ENCODE measurements at places on chromosomes 12 and 14.

GRCh38 chr12:102317155-102317554 lies 119.5 kb upstream of the PMCH start:
- no peak for DNase-seq

GRCh38 chr12:40942326-40942725 lies 245.8 kb upstream of the PDZRN4 start:
- no peak for DNase-seq

DNA sequence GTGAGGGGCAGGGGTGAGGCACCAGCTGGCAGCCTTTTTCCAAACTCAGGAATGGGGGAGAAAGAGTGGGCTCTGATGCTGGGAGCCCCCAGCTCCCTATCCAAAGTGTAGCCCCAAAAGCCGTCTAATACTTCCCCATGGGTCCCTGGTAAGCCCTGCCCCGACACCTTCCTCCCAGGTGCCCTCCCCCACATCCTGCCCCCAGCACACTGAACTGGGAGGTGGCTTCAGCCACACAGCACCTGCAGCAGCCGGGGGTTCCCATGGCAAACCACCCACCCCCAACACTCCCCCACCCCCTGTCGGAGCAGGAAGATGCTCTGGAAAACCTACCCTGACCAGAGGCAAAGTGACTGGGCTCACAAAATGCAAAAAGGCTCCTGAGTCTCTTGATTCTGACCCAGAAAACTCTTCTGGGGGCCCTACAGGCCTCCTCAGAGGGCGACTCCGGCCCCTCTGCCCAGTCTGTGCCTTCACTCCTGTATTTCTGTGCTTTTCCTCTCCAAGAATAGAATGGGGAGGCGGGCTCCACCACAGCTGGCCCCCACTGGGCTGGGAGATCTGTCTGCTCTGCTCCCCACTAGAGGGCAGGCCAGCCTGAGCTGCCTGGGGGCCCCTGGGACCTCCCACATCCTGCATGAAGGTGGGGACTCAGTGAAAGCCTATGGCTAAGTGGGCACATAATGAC lies 81.6 kb downstream of the ITPK1 start:
- no peak for DNase-seq

DNA sequence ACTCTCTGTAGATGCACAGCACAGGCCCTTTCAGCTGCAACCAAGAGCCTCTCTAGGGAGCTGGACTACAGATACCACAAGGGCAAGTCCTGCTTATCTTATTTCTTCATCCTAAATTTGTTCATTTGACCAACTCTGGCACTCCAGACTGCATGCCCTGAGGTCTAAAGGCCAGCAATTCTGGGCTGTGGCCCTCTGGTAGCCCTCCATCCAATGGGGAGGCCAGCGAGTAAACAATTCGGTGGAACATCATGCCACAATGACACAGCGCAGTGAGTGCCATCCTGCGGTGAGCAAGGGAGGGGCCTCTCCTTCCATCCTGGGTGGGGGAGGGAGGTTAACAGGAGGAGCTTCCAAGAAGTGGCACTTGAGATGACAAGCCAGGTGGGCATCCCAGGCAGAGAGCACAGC lies 652 bp upstream of the SELPLG start:
- DNase-seq = peak; percentile 75

- DNase-seq = peak; percentile 62
Observed at GRCh38 chr12:92696216-92696615, 6.6 kb upstream of the PLEKHG7 start.

GRCh38 chr12:57770734-57771133 lies 1.2 kb downstream of the METTL1 start:
- DNase-seq = no peak

DNA sequence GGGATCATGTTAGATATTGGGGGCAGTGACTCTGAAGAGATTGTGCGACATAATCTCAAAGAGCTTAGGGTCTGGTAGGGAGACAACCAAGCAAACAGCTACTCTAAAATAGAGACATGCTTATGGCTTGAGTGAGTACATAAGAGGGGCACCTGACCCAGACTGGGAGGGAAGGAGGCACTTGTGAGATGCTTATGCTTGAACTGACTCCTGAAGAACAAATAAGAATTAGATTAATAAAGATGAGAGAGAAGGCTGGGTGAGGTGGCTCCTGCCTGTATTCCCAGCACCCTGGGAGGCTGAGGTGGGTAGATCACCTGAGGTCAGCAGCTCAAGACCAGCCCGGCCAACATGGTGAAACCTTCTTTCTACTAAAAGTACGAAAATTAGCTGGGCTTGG lies 19.1 kb downstream of the TMTC2 start:
- no peak for DNase-seq

DNA sequence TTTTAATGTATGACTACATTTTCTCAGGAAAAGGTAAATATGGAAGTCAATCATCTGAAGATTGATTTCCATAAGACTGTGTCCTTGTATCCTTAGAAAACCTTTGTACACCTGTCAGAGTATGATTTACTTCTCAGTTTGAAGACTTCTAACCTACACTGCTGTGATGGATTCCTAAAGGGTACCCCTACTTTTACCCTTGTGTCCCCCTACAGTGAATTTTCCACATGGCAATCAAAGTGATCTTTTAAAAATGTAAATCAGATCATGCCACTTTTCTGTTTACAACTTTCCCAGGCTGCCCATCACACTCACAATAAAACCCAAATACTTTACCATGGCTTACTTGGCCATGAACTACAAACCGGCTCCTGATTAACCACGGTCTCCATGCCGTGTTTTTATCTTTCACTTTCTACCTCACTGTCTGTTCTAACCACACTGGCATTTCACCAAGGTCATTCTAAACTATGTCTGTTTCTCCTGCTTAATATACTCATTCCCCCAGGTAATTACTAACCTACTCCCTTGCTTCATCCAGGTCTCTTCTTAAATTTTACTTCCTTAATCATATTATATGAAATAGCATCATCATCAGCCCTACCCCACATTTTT lies 8.1 kb downstream of the DNAI7 start:
- no peak for DNase-seq

DNA sequence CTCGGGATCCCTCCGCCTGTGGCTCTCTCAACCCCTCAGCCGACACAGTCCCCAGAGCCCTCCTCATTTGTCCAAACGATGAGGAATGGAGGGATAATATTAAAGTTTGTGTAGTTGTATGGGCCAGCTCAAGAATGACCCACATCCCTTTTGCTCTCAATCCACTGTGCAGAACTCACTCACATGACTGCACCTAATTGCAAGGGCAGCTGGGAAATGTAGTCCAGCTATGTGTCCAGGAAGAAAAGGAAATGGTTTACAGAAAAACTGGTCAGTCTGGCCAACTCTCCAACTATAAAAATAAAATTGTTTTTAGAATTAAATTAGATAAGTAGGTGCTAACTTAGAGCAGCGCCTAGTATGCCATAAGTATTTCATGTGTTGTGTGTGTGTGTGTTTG lies 66.6 kb downstream of the GALNT8 start:
- no peak for DNase-seq

DNA sequence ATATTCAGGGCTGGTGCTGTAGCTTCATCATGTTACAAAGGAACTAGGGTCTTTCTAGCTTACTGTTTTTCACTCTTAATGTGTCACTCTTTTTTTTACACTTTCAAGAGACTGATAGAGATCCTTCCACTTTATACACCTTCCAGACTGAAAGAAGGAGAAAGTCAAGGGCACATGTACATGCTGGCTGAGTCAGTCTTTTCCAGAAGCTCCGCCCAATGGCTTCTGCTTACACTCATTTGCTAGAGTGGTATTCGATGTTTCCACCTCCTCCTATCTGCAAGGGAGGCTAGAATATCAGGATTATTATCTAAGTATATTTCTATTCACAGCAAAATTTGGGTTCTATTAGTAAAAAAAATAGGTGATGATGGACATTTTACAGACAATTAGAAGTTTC lies 325.8 kb upstream of the OR4E1 start:
- DNase-seq = no peak

GRCh38 chr14:36067428-36068187 lies 108.9 kb downstream of the PTCSC3 start:
- no peak for DNase-seq

DNA sequence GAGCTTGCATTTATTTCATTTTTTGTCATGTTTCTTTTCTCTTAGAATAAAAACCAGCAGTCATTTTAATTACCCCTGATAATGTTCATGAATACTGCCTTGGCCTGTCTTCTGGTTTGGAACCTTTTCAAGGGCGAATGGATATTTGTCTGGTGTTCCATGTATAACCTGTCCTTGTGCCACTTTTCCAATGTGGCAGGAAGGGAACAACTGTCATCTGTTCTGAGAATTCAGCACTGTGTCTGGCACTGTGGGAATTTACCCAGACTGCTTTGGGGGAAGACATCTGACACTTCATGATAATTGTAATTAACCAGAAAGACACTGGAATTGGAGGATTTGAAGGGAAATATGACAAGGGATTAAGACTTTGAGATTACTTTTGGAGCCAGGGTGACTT lies 352.8 kb downstream of the APAF1 start:
- no peak for DNase-seq

DNA sequence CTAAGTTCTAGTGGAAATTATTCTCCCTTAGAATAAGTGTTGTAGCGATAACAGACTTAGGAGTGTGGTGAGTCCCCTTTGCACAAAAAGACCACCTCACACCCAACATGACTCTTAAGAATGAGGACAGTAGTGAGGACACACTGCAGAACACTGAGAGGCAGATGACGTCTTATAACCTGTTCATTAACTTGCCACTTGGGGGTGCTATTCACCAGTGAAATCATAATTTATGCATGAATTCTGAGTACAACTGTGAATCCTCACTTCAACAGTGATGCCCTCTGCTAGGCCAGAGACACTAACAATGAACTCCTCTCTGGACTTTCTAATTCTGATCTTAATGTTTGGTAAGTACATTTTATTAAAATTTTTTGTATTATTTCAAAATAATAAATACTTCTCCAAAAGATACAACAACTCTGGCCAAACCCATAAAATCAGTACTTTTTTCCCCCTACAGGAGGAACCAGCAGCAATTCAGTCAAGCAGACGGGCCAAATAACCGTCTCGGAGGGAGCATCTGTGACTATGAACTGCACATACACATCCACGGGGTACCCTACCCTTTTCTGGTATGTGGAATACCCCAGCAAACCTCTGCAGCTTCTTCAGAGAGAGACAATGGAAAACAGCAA lies 274.7 kb downstream of the DAD1 start:
- DNase-seq = peak; percentile 57

- no peak for DNase-seq
Observed at GRCh38 chr12:58148976-58149375, 207.6 kb downstream of the ATP23 start.

DNA sequence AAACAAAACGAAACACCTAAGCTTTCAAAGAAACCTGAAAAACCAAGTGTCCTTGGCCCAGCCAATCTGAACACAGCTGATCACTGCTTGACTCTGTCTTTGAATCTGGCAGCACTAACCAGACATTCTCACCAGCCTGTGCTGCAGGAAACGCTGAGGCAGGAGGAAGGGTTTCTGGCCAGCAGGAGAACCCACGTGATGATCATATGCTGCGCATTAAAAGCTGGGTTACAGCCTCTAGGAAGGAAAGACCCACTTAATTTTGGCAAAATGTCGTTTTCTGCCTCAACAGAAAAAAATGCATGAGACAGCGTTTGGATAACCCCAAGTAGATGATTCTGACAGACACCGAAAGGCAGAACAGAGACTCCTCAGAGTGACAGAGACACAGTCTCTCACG lies 9.8 kb downstream of the APPL2 start:
- peak; percentile 13 for DNase-seq

- DNase-seq = no peak
Observed at GRCh38 chr12:34294671-34295365, 272.5 kb downstream of the ALG10 start.

- no peak for DNase-seq
Observed at GRCh38 chr12:54495327-54495726, 2.2 kb upstream of the NCKAP1L start.

DNA sequence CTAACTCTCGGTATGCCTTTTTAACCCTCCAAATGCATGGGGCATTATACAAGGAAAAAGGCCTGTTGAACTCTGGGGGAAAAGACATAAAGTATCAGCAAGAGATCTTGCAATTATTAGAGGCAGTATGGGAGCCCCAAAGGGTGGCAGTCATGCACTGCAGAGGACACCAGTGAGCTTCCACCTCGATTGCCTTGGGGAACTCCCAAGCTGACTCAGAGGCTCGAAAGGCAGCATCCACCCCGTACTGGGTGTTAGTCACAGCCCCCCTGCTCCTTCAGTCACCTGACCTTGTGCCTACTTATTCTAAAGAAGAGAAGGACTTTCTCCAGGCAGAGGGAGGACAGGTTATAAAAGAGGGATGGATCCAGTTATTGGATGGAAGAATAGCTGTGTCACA lies 781.4 kb upstream of the TMEM132C start:
- DNase-seq = no peak

DNA sequence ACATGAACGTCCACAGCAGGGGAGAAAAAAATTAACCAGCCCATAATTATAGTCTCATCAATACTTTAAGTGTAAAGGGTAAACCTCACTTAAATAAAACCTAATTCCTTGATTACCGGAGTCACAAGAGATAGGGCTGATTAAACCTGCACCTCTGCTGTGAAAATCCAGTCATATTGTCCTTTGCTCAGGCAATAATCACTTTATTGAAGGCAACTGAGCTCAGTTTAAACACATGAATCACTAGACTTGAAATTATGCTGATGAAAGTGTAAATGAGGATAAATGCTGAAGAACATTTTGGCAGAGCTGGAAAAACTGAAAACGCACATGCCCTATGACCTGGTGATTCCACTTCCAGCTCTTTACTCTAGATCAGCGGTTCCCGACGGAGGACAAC lies 6.7 kb upstream of the HRK start:
- no peak for DNase-seq

DNA sequence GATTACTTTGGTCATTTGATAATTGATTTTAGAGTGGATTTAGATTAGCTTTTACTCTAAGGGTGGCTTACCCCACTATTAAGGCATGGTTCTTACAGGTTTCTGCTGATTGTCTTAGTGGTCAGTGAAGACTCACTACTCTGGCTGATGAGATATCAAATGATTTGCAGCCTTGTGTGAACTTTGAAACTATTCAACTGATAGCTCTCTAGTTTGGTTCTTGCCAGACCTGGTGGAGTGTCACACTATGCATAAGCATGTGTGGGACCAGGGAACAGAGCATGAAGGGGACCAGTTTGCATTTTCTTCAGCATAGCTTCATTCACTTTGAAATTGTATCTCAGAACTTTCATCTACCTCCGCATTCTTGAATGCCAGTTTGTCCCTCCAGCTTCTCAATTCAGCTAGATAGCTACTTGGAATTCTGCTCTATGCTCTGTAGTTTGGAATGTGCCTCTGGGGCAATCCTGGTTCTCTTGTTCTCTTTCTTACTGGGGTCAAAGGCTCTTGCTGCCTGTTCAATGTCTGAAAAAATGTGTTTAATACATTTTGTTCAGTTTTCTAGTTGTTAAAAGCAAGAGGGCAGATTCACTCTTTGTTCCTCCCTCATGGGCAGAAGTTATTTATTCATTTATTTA lies 12.7 kb downstream of the SCYL2 start:
- no peak for DNase-seq

- no peak for DNase-seq
Observed at GRCh38 chr12:104175726-104176247, 37.8 kb upstream of the NFYB start.

DNA sequence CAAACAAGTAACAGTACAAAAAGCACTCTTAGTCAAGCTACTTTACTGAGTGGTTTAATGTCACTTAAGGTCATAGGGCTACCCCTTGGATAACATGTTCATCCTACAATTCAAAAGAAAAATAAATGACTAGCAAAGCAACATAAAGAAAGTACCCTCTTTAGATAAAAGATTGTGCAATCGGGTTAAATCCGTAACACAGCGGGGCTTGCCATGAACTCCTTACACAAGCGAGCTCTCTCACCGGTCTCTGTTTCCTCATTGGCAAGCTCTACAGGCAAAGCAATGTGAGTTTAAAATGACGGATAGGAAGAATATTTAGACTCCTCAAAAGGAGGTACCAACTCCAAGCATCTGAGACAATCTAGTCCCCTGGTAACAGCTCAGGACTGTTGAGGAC lies 140.6 kb downstream of the EGLN3 start:
- DNase-seq = no peak
